ENCODE measurements at places on chromosomes 5 and 9.

DNA sequence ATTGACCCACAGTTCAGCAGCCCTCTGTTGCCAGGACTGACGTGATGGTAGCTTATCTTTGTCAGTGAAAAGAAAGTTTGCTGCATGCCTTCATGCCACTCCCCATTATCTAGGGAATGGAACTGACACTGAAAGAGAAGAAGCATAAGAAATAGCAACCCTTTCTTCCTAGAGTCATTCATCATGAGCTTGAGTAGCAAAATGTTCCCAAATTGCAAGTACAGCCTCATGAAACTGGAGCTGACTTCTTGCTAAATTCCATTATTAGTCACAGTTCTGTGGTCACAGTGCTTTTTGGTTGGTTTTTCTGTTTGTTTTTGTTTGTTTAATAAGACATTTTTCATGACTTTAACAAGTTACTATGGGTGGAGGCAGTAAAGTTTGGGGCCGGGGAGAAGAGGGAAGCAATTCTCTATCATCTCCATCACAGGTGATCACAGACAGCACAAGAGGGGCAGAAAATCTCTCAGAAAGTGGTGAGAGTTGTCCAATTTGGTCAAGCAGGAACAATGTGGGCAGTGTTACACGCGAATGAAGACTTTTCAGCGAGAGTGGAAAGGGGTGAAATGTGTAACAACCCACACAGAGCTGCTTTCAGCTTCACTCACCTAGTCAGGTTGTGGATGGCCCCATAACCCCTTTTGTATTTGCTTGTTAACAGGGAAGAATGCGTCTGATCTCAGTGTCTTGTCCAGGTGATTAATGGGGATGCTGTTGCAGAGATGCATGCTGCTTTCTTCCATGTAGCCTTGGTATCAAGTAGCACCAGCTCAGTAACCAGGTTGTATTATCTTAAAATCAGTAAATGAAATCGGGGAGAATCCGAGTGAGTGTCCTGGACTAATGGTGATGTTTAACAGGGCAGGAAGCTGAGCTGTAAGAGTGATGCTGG, 440.4 kb downstream of the DMRT2 start:
- DNase-seq, result no peak

GRCh38 chr5:61245486-61245885, 83.2 kb upstream of the SMIM15 start:
- peak; percentile 20 for DNase-seq

DNA sequence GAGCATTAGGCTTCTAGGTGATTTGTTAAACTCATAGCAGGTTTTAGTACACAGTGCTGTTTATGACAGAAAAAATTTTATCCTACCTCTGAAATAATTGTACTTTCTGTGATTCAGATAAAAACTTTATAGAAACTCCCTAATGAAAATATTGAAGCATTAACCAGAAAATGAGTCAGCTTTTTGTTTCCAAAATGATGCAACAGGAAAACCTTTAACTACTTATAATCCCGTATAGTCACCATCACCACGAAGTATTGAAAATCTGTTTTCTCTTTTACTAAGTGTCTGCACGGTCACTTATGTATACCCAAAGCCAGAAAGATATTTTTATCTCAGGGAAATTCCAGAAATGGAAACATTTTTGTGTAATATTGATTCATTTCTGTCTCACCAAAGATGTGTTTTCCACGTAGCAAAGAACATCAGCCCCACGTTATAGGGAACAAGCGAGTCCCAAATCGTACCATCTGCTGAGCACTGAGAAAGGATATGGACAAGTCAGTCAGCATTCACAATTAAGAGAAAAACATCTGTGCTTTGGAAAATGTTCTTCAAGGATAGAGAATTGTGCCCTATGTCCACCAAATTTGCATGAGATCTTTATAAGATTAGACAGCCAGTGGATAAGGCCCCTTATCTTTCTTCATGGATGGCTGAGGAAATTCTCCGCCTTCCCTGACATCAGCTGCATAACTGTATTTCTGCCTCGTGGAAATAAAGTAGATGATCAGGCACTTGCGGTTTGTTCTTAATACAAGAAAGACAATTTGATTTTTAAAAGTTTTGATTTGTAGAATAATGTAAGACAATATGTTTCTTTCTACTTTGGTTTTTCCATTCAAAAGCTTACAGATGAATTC, 41.9 kb downstream of the TNFAIP8 start:
- no peak for DNase-seq

DNA sequence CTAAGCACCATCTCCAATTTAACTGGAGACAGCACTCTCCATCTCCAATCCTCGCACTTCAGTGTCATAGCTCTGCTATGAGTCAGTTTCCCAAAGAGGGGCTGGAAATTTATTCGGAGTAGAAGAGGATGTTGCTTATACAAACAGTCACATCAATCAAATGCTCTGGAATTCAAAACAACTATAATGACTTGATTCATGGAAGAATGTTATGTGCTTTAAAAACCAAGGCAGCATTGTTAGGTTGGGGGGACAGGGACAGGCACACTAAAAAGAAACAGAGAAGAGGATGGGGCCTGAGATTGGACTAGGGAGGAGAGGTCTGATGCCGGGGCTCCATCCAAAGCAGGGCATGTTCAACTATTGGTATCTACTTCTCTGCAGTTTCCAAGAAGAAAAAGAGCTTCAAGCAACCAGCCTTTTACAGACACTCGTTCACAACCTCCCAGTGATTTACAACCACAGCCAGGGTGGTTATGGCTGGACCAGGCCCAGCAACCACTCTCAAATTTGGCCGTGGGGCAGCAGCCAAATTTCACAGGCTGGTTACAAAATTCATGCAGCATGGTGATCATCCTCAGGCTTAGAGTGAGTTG, 117.5 kb upstream of the ZNF366 start:
- no peak for DNase-seq

- no peak for DNase-seq
Observed at GRCh38 chr9:13513286-13513685, 233.8 kb upstream of the MPDZ start.

- DNase-seq, result no peak
Observed at GRCh38 chr5:14864181-14864812, 7.3 kb downstream of the ANKH start.

- DNase-seq, result no peak
Observed at GRCh38 chr5:36854402-36855140, 22.0 kb upstream of the NIPBL start.

DNA sequence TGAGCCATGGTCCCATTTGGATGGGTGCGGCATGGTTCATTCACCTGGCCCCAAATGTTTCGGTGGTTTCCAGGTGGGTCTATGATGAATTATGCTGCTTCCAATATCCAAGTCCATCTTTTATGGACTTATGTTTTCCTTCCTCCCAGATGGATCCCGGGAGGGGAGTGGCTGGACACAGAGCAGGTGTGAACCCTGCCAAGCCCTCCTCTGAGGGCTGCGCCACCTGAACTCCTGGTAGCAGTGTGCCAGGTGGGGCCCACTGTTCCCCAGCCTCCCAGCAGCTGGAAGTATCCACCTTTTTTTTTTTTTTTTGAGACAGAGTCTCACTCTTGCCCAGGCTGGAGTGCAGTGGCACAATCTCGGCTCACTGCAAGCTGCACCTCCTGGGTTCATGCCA, 42.9 kb downstream of the WNK2 start:
- no peak for DNase-seq

DNA sequence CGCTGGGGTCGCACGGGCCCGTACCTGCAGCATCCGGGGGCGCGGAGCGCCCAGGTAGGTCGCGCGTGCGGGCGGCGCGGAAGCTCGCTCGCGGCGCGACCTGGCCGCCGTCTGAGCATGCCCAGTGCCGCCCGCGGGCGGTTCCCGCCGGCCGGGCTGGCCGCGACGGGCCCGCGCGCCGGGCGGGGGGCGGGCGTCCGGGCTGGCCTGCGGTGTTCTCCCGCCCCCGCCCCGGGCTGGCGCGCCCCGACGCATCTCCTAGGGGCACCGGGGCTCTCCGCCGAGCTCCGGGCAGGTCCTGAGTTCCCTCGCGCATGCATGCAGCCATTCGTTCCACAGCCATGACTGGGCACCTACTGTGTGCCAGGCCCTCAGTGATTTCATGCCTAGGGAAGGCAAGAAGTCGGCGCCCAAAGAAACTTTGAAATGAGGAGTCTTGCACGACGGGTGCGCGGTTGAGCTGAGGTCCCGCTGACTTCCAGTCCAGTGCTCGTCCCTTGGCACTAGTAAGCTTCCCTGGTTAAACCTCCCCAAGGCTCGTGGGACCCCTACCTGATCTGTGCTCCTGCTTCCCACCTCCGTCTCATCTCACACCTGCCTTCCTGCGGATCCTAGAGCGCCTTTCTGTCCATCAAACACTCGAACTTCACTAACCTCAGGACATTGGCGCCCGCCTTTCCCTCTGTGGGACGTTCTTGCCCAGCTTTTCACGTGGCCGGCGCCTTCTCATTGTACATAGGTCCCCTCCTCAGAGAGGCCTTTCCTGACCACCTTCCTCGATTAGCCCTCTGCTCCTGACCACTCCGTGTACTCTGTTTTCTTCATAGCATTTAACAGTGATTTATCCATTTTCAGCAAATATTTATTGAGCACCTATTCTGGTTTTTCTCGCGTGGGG, at the start of gene PTPN3:
TSS of gene PTPN3 (minus strand) at position 113 of the 898 bp plus-strand sequence. CDS start 34,873 bp downstream, outside the sequence.
- DNase-seq, result peak; percentile 3

DNA sequence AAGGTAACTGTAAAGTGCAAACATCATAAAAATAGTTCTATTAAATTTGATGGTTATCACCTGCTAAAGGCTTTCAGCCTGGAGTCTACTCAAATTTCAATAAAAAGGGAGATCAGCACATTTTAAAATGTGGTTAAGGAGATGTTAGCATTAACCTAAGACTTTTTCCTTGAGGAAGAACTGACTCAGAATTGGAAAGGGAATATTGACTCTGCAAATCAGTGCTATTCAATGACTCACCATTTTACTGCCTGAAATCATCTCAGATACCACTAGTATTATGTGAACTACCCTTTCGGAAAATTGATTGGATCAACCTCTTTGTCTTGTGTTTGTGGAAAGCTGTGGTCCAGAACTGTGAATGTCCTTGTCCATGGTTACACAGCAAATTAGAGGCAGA, 113.3 kb downstream of the ADRB2 start:
- DNase-seq, result no peak

DNA sequence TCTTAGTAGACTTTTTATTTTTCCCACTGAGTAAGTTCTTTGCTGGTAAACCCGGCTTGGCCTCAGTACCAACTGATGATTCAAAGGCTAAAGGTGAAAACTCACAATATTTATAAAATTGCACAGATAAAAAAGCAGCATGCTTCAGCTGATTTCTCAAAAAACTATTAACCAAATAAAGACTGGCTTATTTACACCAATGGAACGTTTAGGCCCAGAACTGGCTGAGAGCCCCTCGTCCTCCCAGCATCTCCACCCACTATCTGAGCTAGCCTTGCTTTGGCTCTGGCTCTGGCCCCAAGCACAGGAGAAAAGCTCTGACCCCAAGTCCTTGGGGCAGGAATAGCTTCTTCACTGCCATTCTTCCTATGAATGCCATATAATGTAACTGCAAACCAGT, 68.5 kb downstream of the SPTLC1 start:
- no peak for DNase-seq

DNA sequence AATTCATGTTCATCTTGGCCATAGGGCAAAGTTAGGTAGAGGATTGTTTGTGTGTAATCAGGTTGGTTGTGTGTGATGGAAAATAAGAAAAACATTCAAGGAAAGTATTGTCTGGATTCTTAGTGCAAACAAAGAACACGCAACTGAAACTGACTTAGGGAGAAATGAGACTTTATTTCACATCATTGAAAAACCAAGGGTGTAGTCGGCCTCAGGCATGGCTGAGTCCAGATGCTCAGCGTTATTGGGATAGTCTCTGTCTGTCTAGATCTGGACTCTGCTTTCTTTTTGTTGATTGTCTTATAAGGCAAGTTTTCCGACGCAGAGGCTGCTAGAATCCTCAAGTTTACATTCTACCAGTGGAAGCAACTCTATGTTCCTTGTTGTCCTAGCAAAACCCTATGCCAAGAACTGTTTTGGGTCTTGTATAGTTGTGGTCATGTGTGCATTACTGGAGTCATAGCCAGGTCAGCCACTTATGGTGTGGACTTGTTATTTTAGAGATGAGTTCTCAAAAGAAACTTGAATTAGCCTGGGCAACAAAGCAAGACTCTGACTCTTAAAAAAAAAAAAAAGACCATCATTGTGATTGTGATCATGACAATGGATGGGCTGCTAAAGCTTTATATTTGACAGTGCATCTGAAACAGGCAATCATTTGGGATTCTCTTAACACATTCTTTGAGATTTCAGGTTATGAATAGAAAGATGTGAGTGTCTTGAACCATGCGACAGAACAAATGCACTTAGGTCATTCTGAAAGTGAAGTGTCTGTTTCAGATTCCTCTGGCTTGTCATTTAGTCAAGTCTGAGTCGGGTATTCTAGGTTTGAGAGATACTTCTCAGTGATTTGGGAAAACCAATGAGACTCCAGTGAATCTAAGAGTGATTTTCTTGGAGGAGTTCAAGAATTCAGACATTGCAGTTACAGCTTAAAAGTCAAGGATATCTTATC, 82.6 kb downstream of the DOCK2 start:
- DNase-seq, result no peak

DNA sequence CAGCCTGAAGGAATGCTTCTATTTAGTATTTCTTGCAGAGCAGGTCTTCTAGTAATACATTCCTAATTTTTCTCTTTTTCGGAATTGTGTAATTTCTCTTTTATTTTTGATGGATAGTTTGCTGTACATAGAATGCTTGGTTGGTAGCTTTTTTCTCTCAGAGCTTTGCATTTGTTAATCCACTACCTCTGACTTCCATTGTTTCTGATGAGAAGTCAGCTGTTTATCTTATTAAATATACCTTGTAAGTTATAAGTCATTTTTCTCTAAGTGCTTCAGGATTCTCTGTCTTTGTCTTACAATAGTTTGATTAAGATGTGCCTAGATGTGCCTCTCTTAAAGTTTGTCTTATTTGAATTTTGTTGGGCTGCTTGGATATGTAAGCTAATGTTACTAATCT, 101.9 kb downstream of the HTR1A start:
- no peak for DNase-seq

- DNase-seq, result no peak
Observed at GRCh38 chr5:17235731-17236330, 18.4 kb downstream of the BASP1 start.

DNA sequence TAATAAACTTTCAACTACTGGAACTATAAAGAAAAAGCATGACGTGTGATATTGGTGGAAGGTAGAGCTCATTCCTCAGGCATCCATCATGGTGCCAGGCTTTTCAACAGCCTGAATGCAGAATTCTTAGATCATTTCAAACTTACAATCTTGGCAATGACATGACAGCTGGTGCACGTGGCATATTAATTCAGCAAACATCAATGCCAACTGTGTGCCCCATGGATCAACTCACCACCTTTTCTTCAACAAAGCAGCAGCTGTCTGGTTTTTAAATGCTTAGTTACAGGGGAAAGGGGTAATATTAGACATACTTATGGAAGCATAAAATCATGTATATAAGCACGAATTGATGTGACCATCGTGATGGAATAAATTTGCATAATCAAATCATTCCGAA, 56.0 kb upstream of the OR13F1 start:
- no peak for DNase-seq

GRCh38 chr5:137609127-137609526, 110.0 kb upstream of the SPOCK1 start:
- no peak for DNase-seq

GRCh38 chr5:139631520-139632165, 16.5 kb upstream of the CXXC5 start:
- no peak for DNase-seq
